ENCODE measurements at places on chromosomes 1 and 21. TPM values are rescaled to one million over a fixed set of nuclear protein-coding genes. Genes with fewer than 3 reads are reported as not detected.

DNA sequence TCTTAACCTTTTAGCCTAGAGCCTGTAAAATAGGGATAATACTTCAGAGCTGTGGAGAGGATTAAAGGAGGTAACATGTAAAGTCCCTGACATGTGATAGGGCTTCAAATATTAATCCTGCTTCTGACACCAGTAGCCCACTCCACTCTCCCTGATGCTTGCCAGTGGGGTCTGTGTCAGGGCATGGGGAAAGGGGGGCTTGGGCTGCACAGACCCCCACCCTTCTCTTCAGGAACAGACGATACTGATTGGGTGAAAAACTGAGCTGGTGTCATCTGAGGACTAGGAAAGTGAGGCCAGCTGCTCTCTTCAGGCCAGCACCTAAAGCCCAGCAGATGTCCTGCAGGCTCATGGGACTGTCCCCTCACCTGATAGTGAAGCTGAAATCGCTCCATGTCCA lies 27.0 kb upstream of the MEF2D start:
- no peak for DNase-seq

DNA sequence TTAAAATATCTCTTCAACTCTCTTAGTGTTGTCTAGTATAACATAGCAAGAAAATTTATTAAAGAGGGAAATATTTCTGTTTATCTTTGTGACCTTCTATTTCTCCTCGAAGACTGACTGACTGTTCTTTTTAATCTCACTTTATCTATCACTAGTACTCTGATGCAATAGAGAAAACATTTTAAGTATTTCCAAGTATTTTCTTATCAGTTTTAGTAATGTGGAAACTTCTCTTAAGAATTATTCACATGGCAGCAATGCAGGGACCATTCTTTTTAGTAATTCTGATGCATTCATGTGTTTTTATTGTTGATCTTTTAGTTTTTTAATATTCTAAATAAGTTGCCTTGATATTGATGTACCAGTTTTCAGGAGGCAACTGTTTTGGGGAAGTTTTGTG lies 115.7 kb downstream of the NEK7 start:
- DNase-seq = peak; percentile 32

DNA sequence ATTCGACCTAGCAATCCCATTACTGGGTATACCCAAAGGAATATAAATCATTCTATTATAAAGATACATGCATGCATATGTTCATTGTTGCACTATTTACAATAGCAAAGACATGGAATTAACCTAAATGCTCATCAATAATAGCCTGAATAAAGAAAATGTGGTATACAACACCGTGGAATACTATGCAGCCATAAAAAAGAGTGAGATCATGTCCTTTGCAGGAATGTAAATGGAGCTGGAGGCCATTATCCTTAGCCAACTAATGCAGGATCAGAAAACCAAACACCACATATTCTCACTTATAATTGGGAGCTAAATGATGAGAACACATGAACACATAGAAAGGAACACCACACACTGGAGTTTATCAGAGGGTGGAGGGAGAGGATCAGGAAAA lies 69.5 kb upstream of the TNR start:
- no peak for DNase-seq

ADAMTSL4 gene
- total RNA-seq = 1.2 TPM

- peak; percentile 6 for DNase-seq
Measured at GRCh38 chr1:153386500-153386901, 4.4 kb downstream of the S100A8 start.

PADI2 gene
- 0.12 TPM for total RNA-seq

- no peak for DNase-seq
Measured at GRCh38 chr1:193927550-193927949, 741.1 kb upstream of the B3GALT2 start.

- no peak for DNase-seq
Measured at GRCh38 chr1:4636644-4637380, 17.6 kb upstream of the AJAP1 start.

GRCh38 chr21:44458971-44459711 lies 3.8 kb downstream of the LRRC3 start:
- DNase-seq = no peak

GRCh38 chr1:245458761-245459174 lies 304.0 kb downstream of the KIF26B start:
- peak; percentile 55 for DNase-seq

GRCh38 chr1:152148051-152148450 lies 11.0 kb downstream of the RPTN start:
- DNase-seq = no peak

DNA sequence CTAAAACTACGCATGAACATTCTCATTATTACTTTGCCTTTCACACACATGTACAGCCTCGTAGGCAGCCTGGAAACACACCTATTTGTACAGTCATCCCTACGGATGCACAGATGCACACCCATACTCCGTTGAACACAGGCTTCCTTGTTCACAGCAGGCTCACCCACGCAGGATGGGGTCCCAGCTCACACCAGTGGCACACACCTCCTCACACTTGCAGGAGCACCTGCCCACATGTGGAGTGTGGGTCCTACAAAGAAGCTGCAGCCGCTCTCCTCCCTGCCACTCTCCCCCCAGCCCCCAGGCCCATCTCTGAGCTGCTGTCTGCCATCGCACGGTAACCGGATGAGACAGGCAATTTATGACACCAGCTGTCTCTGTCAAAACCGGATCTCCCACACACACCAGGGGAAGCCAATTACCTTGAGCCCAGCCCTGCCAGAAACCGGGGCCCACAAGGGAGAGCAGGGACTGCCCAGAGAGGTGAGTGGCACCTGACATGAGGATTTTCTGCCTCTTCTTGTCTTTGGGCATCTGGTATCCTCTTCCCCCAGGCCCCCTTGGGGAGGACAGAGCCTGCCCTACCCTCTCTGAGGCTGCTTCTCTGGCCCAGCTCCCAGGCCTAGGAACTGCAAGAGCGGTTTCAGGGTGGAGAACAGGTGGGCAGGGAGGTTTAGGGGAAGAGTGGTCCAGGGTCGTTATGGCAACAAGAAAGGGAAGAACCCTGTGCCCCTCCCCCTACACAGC lies 175.4 kb downstream of the IGSF21 start:
- no peak for DNase-seq

- DNase-seq = no peak
Measured at GRCh38 chr1:19683351-19683750, 18.7 kb downstream of the HTR6 start.

DNA sequence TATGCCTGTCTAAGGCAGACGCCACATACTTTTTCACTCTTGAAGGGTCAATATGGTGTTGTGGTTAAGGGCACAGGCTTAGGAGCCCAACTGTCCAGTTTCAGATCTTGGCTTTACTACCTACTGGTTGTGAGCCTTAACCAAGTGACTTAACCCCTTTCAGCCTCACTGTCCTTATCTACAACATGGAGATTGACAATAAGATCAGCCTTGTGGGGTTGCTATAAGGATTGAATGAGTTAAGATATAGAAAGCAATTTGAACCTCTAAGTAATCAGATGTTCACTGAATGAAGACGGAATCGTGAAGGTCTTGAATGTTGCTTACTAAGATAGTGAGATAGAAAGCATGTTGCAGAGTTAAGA lies 121.3 kb upstream of the JUN start:
- no peak for DNase-seq

- peak; percentile 69 for DNase-seq
Measured at GRCh38 chr1:30034627-30035521, 688.5 kb downstream of the MATN1 start.

DNA sequence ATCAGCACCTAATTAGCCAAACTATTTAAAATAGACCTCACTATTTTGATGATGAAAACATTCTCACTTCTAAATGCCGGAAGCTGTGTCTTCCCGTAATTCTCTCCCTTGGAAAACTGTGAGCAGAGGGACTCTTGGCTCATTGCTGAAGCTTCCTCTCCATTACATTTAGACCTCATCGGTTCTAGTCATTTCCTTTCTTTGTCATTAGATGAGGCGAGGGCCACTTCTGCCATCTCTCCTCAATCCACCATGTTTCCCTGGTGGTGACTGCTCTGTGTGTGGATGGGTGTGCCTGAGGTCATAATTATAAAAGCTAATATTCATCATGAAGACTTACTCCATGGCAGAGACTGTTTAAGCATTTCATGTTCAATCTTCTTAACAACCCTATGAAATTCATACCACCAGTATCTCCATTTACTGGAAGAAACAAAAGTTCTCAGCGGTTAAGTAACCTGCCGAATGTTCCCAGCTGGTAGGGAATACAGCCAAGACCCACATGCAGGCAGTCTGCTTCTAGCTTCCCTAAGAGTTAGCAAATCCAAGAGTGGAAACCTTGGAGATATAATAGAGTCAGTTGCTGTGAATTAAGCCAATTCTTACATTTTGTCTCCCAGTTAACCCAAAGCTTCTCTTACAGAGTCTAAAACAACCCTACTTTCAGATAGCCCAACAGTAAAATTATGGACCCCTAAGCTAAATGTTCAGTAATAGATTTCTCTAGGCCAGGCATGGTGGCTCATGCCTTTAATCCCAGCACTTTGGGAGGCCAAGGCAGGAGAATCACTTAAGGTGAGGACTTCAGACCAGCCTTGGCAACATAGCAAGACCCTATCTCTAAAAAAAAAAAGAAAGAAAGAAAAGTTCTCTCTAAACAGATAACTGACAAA lies 156.2 kb downstream of the ZBTB18 start:
- DNase-seq = no peak

DNA sequence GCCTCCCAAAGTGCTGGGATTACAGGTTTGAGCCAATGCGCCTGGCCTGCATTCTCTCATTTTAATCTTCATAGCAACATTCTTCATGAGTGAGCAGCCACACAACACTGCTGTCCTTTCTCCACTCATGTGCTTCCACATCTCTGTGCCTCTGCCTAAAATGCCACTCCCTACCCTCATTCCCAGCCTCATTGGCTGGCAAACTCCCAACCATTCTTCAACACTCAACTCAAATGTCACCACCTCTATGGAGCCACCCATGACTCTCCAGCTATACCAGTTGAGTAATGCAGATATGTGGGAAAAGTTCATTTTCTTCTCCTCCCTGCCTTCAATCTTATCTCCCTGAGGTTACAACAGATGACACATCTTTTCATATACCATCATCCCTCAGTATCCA lies 53.9 kb upstream of the ZC3H12A start:
- DNase-seq = no peak

GRCh38 chr1:37651803-37652202 lies 17.1 kb upstream of the RSPO1 start:
- DNase-seq = no peak

DNA sequence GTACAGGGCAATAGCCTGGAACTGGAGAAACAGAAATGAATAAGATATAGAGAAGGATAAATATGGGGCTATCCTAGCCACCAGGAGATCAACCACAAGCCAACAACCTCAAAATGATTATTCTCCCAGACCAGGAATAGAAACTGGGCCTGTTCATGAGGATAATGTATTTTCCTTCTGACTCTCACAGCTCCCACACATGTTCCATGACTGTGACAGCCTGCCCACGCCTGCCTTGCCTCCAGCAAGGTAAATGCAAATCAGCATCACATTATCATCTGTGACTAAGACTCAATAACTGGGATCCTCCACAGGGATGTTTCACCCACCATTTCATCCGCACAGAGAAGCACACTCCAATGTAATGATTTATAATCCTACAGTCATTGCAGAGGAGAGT lies 3.3 kb downstream of the ENSA start:
- no peak for DNase-seq

DNA sequence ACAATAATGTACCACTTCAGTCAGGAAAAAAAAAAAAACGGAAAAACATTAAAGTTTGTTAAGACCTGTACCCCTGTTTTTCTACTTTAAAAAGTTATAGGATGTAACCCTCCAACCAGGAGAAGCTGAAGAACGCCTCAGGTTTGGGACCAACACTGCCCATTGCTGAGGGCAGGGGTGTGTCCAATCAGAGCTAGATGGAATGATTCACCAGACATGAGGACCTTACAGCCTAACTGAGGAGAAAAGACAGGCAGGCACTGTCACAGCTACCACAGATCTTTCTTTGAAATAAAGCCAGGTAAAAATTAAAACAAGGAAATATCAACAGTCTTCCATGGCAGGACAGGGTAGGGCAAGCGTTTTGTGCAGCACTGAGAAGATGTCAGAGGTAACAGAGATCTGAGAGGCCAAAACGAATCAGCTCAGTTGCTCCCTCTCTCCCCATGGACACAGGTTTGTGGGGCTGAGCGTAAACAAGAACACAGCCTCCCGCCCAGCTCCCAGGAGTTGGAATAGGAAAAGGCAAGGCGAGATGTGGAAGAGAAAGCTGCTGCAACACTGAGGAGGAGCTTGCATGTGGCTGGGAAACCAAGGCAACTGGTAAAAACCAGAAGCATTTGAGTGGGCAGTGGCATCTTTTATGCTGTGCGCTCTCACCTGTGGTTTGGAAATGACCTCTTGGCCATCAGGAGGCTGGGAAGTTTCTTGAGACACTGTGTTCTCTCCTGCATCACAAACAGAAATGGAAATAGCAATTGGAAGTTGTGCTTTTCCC lies 34.0 kb downstream of the SEC16B start:
- no peak for DNase-seq

JAM2 gene
- total RNA-seq = 1.7 TPM

DNA sequence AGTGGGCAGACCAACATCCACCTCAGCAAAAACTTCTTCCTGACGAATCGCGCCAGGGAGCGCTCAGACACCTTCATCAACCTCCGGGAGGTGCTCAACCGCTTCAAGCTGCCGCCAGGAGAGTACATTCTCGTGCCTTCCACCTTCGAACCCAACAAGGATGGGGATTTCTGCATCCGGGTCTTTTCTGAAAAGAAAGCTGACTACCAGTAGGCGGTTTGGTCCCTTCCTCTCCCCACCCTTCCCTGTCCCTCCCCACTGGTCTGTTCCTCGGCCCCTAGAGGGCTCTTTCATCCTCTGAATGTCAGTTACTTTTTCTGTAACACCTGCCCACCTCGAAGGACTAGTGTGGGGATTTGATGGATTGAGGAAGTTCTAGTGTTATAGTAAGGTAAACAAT lies 46.9 kb downstream of the CAPN2 start:
- DNase-seq = no peak

DNA sequence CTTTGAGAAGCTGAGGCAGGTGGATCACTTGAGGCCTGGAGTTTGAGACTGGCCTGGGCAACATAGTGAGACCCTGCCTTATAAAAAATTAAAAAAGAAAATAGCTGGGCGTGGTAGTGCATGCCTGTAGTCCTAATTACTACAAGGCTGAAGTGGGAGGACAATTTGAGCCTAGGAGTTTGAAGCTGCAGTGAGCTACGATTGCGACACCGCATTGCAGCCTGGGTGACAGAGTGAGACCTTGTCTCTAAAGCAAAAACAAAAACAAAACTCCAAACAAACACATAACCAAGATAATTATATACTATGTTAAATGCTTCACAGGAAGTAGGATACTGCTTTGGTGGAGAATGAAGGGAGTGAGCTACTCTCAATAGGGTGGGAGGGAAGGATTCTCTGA lies 5.4 kb upstream of the PAFAH2 start:
- no peak for DNase-seq

Measured in M059J (cell line).